T-helper 1 cell (primary cell): ENCODE measurements at places on chromosomes 5 and 9.

GRCh38 chr9:20616808-20617207 is 5.5 kb downstream of the MLLT3 start:
- no peak for DNase-seq

DNA sequence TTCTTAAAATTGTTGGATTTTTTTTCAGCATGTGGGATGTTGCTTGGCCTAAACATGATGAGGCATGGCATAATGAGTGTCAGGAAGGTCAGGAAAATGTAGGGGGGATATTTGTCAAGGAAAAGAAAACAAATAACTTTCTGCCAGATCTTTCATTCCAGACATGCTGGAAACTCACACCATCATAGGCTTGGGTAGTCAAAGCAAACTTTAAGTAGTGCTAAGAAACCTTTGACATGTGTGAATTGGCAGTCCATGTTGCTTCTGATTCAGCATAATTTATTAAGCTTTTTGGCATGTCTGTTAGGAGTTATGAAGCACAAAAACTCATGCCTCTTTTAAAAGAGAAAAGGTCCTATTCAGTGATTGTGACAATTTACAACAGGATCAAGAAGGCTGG is 61.3 kb upstream of the MTAP start:
- DNase-seq, result no peak

GRCh38 chr9:99449726-99450125 is 227.6 kb downstream of the SEC61B start:
- DNase-seq, result no peak

- DNase-seq, result no peak
Measured at GRCh38 chr9:135565636-135566035, 4.1 kb downstream of the PAEP start.

GRCh38 chr5:142627383-142628217 is 58.3 kb downstream of the FGF1 start:
- no peak for DNase-seq

GRCh38 chr9:21506626-21507482 is 24.7 kb upstream of the IFNE start:
- no peak for DNase-seq

- peak; percentile 0 for DNase-seq
Measured at GRCh38 chr5:125408448-125409233, 662.2 kb upstream of the ZNF608 start.

- no peak for DNase-seq
Measured at GRCh38 chr5:160262151-160263074, 33.1 kb downstream of the FABP6 start.

DNA sequence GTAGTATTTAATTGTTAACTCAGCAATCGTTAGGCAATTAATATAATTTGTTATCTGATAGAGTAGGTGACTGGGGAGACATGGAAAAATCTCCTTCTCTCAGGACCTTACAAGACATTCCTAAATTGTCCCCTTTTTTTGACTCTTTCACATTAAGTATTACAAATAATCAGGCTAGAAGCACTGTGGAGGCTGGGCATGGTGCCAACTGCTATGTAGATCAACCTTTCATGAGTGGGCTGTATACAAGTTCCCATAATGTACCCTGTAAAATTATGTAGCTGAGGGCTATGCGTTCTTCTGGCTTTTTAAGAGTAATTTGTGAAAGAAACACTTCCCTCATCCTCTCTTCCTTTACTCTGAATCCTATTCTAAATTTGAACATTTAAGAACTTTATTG is 140.2 kb downstream of the NFIB start:
- DNase-seq, result no peak

GRCh38 chr9:137764981-137765380 is 112.6 kb upstream of the CACNA1B start:
- DNase-seq, result no peak

DNA sequence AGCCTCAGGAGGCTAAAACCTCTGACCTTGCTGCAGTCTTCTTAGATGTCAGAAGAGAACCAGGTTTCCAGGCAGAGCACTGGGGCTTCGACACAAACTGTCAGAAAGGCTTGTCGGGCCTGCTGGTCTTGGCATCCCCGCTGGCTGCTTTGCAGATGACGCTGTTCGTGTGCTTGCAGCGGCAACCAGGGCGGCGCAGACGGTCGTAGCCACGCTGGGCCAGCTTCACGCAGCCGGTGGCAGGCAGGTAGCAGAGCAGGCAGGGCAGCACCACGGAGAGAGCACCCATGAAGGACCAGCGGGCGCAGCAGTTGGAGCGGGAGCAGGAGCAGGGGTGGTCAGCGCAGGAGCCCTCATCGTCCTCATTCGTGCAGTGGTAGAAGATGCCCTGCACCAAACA is 10.7 kb downstream of the SPRY4 start:
- no peak for DNase-seq

- no peak for DNase-seq
Measured at GRCh38 chr5:28737682-28738081, 1699.3 kb upstream of the CDH9 start.

DNA sequence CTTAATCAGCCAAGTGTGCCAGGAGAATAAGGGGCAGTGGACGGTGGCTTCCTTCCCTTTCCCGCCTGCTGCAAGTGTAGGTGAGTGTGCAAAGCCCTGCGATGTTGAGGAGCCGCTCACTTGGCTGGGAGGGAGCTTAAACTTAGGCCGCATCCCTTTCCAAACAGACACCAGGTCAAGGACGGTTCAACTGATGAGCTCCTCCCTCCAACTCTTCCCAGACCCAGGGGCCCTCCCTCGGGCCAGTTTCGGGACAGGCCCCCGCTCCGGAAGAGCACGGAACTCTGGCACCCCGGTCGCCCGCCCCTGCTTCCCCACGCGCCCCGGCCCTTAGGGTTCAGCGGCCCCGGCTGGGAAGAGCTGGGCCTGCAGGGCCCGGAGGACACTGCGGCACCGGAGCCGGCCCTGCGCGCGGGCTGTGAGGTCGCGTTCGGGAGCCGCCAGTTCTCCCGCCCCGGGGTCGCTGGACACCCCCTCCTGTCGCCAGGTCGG is 481 bp downstream of the MRPL36 start:
- DNase-seq, result peak; percentile 6

GRCh38 chr5:74186356-74187315 is 453.9 kb downstream of the ENC1 start:
- DNase-seq, result no peak

- DNase-seq, result no peak
Measured at GRCh38 chr5:180636016-180636402, 13.4 kb downstream of the FLT4 start.

GRCh38 chr5:76299592-76299991 is 103.5 kb upstream of the IQGAP2 start:
- DNase-seq, result peak; percentile 57

DNA sequence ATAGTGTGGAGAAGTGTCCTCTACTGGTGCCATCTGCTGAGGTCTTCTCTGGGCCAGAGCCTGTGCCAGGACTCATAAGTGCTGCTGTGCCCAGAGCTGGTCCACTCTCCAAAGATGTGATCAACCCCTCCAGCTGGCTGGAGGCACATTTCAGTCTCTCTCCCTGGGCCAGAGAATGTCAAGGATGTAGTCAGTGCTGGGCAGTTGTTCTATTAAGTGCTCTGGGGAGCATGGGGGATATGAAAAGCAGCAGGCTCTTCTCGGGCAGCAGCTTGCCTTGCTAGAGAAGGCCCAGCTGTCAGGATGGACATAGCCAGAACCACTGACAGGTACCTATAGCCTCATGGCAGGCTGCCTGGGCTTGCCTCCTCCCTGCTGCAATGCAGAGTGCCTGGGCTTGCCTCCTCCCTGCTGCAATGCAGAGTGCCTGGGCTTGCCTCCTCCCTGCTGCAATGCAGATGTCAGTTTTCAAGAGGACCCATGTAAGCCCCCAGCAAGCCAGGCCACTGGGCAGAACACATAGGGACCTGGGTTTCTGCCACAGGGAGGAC is 157.2 kb upstream of the PANK3 start:
- DNase-seq, result no peak

DNA sequence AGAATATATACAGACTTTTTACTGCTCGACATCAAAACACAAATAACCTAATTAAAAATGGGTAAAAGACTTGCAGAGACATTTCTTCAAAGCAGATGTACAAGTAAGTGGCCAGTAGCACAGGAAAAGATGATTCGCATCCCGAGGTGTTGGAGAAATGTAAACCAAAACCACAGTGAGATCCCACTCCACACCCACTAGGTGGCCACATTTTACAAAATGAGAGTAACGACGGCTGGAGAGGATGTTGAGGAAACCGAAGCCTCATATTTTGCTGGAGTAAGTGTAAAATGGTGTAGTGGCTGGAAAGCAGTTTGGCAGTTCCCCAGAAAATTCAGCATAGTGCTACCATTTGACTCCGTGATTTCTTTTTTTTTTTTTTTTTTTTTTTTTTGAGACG is 21.3 kb upstream of the GBGT1 start:
- no peak for DNase-seq

DNA sequence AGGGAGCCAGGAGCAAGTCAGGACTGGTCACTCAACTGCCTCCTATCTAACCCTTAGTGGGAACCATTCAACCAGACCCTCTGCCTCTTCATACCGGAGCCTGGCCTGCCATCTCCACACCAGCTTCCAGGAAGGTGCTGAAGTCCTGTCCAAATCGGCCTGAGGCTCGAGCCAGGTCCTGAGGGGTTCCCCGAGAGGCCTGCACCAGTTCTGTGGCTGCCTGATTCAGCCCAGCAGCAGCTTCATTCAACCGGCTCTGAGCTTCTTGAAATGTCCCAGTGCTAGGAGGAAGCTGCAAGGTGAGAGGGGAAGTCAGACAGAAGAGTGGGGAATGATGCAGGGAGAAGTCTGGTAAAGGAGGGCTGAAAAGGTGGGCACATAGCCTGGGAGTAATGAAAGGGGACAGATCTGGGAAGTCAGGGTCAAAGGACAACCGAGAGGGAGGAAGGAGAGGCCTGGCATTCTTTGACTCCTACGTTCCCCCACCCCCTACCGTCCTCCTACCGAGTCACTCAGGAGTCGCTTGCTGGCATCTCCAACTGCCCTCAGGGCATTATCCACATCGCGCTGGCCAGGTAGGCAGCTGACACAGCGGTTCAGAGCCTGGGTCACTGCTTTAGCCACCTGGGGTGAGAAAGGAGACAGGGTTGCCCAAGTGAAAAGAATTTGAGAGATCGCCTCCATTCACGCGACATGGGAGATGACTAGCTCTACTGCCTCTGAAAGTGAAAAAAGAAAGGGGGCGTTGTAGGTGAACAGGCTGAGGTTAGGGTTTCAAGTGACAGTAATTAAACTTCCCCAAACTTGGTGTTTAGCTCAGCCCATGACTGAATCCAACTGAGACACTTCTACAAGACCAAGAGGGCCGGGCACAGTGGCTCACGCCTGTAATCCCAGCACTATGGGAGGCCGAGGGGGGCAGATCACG is 20.2 kb downstream of the TLN1 start:
- DNase-seq, result no peak

DNA sequence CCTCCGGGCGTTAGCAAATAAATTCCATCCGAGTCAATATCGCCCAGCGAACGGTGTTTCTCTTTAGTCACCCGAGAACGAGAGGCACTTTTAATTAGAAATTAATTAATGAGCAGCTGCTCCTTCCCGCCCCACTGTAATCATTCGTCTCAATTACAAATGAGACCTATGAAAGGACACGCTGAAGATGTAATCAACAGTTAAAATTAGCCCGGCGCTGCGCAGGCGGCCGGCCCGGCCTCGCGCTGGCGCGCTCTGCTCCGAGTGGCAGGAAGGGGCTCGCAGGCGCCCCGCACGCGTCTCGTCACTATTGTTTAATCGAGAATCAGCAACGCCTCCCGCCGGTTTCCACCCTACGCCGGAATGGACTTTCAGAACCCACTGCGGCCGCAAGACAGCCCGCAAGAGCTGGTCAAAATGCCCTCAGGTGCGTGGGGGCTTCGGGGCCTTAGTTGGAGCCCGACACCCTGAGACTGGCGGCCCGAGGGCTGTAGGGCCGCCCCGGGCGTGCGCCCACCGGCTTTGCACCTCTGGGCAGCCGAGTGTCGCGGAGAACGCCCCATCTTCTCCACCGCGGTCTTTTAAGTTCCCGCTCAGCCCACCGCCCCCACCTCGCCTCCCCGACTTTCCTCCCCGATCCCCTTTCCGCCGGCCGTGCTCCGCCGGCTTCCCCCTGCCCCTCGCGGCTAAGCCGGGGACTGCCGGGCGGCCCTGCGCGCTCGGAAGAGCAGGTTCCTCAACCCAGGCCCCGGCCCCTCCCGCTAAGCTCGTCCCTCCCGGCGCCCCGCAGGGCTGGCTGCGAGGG is 597 bp upstream of the IRX4 start:
- DNase-seq, result no peak

DNA sequence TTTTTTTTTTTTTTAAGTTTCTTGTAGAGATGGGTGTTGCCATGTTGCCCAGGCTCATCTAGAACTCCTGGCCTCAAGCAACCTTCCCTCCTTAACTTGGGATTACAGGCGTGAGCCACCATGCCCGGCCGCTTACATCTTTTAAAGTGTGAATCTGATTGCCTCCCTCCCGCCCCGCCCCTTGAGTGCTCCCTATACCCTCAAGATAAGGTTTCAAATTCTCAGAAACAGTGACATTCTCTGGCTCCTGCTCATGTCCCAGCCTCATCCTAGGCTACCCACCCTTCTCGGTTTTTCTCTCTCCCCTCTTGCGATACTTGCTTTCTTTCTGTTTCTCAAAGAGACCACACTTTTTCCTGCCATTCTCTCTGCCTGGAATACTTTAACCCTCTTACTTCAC is 12.4 kb downstream of the MORN5 start:
- DNase-seq, result no peak

- DNase-seq, result no peak
Measured at GRCh38 chr5:150211156-150212030, 21.5 kb downstream of the SLC6A7 start.

DNA sequence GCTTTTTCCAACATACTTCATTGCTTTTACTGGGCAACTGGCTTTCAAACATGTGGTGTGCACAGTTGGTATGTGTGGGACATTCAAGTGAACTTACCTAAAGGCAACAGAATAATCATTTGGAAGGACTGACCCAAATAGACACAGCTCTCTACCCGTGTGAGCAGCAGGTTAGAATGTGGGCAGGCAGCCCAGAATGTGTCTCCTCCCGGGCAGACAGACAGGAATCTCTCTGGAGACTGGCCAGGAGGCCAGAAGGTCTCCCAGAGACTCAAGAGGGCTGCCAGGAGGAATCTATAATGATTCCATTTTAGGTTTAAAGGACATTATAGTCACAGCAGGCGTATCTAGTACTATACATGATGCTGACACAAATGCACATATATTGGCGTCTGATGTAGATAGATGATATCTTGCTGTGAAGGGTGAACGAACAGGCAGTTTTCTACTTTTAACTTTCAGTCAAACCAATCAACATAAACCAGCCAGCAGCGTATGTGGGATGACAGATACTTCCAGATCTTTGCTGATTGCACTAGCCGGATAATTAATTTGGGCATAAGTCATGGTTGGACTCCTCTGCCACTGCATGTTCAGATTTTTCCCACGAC is 297.4 kb upstream of the ZNF608 start:
- DNase-seq, result no peak

- no peak for DNase-seq
Measured at GRCh38 chr5:10453545-10453944, 11.9 kb downstream of the ROPN1L start.

- no peak for DNase-seq
Measured at GRCh38 chr5:68181039-68181599, 34.4 kb upstream of the PIK3R1 start.

GRCh38 chr5:76709762-76710161 is 6.2 kb upstream of the F2R start:
- no peak for DNase-seq

- DNase-seq, result no peak
Measured at GRCh38 chr9:404234-404633, 189.6 kb downstream of the DOCK8 start.
